ENCODE measurements at places on chromosomes 2 and 18.

- DNase-seq, result no peak
Measured at GRCh38 chr2:223587301-223587700, 14.9 kb downstream of the SCG2 start.

DNA sequence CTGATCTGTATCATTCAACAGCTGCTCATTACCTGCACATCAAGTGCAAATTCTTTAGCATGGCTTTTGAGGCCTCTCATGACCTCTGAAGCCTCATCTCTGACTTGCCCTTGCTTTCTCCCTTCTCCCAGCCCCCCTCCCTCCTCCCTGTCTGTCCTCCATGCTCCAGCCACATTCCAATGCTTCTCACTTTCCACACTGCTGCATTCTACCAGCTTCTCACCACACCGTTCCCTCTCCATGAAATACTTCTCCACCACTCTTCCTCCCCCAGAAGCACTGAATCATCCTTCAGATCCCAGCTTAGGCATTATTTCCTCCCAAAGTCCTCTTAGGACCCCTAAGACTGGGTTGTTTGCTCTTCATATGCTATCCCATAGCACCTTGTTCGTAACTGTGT is 26.9 kb downstream of the GCG start:
- no peak for DNase-seq

DNA sequence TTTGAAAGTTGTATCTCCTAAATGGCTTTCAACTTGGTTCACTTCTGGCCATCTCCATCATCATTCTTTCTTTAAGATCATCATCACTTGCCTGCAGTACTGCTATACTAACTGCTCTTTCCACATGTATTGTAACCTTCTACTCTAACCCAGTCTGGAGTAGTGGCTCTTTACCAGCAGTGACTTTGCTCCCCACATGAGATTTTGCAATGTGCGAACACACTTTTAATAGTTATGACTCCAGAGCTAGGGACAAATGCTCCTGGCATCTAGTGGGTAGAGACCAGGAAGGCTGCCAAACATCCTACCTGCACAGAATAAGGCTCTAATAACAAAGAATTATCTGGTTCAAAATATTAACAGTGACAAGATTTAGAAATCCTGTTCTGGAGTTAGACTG is 243.8 kb downstream of the XIRP2 start:
- no peak for DNase-seq

DNA sequence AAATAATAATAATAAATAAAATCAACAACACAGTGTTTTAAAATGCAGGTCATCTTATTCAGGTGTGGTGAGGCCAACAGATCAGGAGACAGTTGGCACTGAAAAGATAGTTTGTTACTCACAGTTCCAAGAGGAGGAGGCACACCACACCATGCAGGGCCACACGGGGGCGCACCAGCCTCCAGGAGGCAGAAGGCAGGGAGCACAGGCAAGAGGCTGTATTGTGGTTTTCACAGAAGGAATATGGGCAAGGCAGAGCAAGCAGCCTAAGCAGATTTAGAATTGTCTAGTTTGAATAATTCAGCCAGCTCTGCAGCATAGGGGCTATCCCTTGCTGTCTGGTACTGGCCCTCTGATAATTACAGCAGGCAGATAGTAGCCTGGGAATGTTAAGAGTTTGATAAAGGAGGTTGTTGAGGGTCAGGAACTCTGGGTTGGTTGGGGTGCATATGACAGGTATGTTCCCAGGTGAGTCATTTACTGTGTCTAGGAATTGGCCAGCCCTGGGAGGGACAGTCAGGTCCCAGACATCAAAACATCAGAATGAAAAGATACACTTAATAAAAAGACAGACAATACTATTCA is 31.3 kb downstream of the KIAA2012 start:
- no peak for DNase-seq

DNA sequence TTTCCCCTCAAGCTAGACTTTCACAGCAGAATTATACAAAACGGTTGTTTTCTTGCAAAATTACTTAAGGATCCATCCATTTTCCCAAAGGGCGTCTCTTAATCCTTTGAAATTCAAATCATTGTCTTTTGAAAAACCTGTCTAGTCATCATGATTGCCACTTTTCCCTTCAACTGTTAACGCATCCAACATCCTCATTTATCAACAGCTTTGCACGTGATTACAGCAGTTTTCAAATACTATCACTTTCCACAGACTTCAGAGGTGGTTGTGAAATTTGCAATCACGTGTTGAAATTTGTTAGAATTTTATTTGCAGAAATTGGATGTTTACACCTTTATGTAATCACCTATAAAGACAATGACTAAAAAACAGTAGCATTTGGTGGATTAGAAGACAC is 304.4 kb upstream of the SLC39A10 start:
- no peak for DNase-seq

GRCh38 chr2:112758711-112759110 is 5.7 kb downstream of the CKAP2L start:
- no peak for DNase-seq

DNA sequence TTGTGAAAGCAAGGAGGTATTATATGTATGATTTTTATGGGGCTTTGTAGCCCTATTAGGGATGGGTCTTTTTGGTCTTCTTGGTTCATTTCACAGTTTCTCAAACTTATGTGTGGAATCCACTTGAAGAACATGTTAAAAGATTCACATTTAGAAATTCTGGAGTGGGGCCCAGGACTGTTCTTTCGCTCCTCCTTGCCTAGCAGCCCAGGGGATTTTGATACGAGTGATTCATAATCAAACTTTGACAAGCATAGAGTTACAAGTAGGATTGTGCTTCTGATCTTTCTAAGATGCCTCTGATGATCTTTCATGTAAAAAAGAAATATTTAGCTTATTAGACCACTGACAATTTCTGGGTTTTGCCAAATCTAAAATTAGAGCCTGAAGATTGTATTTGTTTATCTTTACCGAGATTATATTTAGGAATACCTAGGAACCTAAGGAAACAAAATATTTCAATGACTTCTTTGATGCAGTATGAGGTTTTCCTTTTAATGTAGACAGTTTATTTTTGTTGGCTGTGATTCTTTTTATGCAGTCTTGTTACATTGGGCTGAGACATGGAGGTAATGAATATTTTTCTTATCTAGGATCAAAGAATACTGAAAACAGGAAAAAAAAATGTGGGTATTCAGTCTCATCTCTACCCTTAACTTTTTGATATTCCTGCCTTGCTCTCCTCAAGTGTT is 324.0 kb downstream of the PARD3B start:
- DNase-seq, result no peak

DNA sequence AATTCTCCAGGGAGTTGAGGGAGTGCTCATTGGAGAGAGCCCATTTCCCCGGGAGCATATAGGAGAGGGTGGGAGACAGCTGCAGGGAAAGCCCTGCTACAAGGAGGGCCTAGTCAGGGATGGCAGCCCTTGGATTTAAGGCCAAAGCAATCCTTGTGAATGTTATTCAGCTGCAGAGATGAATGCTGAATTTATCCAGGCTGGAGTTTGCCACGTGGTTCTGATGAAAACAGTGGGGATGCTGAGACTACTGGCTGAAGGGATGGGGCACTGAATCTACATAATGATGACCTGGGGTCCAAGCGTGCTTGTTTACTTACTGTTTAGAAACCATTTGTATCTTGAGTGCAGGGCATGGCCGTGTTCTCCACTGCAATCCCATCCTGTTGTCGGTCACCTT is 35.6 kb upstream of the RNF149 start:
- no peak for DNase-seq

GRCh38 chr2:234806818-234807217 is 145.0 kb upstream of the SH3BP4 start:
- DNase-seq, result no peak

DNA sequence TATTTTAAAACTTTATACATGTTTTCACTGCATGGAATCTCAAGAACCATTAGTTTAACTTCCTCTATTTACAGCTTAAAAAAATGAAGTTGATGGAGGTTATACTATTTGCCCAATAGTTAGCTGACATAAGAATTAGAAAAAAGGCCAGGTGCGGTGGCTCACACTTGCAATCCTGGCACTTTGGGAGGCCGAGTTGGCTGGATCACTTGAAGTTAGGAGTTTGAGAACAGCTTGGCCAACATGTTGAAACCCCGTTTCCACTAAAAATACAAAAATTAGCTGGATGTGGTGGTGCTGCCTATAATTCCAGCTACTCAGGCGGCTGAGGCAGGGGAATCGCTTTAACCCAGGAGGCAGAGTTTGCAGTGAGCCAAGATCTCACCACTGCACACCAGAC is 125.1 kb upstream of the CDH19 start:
- DNase-seq, result no peak

DNA sequence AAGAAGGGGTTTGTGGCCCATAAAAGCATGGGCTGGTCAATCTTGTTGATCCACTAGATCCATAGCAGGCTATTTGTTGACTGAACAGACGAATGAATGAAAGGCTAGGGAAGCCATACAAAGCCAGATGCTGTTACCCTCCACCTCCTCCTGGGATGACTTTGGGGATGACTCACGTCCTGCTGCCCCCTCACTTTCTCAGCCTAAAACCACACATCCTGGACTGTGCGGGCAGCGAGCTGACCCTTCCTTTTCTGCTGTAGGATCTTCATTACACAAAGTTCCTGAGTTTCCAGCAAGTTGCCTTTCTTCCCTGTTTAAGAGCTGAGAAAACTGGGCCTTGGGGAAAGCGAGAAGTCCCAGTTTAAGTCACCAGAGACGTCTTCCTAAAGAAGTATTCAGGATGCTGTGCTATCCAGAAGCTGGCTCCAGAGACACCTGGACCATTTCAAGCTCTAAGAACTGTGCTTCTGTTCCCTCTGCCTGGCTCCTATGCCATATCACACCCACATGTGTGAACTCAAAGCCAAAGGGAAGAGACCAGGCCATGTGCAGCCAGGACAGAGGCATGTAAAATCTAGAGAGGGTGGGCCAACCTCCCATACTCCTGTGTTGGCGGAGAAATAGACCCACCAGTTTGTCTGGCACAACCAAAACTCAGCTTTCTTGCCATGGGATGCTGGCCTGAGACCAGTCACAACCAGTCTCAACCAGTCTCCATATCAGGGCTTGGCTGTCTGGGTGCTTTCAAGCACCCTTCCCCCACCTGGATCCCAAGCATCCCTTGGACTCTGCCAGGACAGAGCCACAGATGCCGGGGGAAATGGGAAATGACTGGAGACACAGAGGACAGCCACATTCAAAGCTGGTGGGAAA is 4.7 kb upstream of the SLC20A1 start:
- no peak for DNase-seq

- DNase-seq, result no peak
Measured at GRCh38 chr2:203688798-203689197, 17.6 kb upstream of the CD28 start.

GRCh38 chr2:199810422-199811171 is 40.4 kb downstream of the FTCDNL1 start:
- DNase-seq, result no peak

DNA sequence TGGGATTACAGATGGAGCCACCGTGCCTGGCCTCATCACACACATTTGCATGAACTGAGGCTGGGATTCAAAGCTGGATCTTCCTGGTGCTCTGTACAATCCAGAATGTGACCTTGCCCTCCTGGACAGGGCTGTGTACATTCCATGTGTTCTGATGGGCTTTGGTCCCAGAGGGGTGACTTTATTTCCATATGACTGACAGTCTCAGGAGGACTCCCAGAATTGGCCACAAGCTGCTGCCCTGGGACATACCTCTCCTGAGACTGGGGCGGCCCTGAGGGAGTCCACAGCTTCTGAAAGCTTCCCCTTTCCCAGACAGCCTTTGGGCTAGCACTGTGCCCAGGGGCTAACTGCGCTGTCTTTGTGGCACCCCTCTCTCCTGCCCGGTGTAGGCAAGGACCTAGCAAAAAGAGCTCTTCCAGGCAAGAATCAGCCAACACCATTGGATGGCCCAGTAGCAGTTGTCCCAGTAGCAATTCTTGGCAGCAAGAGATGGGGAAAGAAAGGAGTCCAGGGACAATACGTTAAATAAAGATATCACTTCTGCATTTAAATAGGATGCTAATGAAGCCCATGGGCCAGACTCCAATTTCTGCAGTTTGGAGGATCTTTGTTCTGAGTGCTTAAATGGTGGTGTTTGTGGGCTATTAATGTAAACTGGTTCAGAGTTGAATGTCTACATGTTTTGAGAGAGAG is 26.4 kb upstream of the ZNF532 start:
- no peak for DNase-seq

GRCh38 chr18:78583739-78584458 is 395.7 kb upstream of the SALL3 start:
- DNase-seq, result no peak

Measured in stimulated activated CD4-positive, alpha-beta T cell treated with anti-CD3 and anti-CD28 coated beads, Interleukin-15, amount 100 ng/mL, for 1 hour (primary cell).